ENCODE measurements at places on chromosomes 5 and 9.

DNA sequence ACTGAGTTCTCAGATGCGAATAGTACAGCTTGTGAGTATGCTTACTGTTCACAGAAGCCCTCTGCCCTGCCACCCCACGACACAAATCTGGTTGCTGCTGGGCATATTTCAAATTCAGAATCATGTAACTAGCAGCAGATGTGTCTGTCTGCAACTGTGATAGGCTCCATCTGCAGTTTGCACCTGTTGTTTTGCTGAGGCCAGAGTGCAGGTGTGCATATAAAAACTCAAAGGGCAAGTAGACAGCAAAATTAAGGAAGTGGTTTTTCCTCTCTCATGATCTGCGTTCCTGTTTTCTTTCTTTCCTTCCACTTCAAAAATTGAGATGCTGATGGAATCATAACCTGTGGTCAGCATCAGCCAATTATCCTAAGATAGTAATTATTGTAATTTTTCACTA is 1000.5 kb downstream of the PTPRD start:
- no peak for DNase-seq

GRCh38 chr9:132319421-132320110 is 35.2 kb downstream of the SETX start:
- no peak for DNase-seq

- no peak for DNase-seq
These were observed 16.9 kb upstream of the NIPAL4 start for GRCh38 chr5:157443041-157443549.

DNA sequence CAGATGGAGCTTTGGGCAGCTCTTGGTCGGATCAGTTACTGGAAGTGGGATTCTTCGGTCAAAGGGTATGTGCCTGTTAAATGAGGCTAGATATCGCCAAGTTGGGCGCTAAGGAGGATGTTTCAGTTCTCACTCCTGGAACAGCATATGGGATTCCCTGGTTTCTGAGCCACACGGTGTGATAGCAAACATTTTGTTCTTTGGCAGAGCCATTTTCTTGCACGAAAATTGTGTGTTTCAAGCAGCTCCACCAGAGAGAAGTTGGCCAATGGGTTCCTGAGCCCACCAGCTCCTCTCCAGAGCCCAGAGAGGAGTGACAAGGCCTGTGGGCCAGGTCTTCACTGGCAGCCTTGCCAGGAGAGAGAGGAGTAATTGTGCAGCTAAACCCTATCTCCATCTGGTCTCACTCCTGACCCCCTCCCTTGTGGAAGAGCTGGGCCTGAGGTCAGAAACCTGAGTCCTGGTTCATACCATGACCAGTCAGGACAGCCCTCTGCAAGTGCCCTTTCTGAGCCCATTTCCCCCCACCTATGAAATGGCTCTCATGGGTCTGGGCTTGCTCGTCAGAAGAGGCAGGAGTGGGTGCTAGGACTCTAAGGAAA is 10.7 kb upstream of the SLC6A7 start:
- DNase-seq, result no peak

- DNase-seq, result no peak
These were observed 24.7 kb upstream of the LNPEP start for GRCh38 chr5:96911139-96911538.

GRCh38 chr5:151679421-151680155 is 7.1 kb downstream of the SPARC start:
- no peak for DNase-seq

- no peak for DNase-seq
These were observed 35.4 kb upstream of the BNIP1 start for GRCh38 chr5:173108914-173109313.

- DNase-seq, result no peak
These were observed 24.6 kb downstream of the PIK3R1 start for GRCh38 chr5:68240202-68240601.

All from fibroblast of the conjunctiva (primary cell).